ENCODE measurements at places on chromosomes 2 and 18.
A peak's percentile ranks its signal among the peaks of the same experiment; 100 is the strongest.

DNA sequence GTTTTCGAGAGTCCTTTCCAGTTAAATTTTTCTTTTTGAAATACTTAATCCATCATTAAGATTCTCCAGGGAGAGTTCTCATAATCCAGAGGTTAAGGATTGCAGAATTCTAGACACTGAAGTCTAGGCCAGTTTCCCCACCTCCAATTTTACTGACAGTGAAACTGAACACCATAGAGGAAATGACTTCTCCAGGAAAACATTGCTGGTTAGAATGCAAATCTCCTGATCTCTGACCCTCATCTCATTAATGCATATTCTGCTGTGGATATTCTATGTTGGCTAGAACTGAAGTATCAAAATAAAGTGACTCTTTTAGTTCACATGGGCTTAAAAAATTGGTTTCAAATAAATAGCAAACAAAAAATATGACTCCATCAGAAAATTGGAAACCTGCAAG, 105.8 kb upstream of the UGP2 start:
- DNase-seq, result no peak

- DNase-seq, result no peak
Observed at GRCh38 chr2:234761910-234762309, 189.9 kb upstream of the SH3BP4 start.

- no peak for DNase-seq
Observed at GRCh38 chr2:240967681-240968621, 30.5 kb upstream of the SNED1 start.

DNA sequence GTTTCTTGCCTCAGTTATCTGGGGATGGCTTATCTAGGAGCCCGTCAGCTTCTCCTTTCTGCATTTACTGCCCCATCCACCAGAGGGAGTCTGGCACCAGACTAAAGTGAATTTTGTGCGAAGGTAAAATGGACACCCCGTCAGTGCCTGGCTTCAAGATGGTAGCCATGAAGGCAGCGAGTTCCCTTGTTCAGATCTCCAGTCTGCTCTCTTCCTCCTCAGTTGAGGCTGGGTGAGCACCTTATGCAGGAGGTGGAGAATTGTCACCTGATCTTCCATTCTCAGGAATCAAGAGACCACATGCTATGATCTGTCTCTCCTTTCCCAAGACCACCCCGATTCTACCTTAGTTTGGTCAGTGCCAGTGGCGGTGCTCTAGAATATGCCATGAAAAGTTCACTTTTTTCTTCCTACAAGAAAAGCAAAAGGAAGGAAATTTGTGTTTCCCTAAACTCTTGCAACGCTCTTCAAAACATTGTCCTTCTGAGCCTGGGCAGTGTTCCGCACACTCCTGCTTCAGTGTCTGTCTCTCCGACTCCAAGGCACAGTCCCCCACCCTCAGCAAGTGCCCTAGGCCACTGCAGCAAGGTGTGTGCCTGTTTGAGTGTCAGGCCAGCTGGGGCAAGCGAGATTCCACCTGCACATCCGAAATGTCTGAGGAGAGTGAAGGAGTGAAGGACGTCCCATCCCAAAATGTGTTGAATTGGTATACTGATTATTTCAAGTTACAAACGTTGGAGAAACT, 168.6 kb downstream of the SS18 start:
- DNase-seq, result peak; percentile 6

- no peak for DNase-seq
Observed at GRCh38 chr18:2826581-2826980, 20.2 kb upstream of the EMILIN2 start.

- DNase-seq, result no peak
Observed at GRCh38 chr18:13288509-13289133, 70.1 kb downstream of the LDLRAD4 start.

GRCh38 chr2:111148225-111148873, 27.6 kb downstream of the BCL2L11 start:
- DNase-seq, result no peak

- no peak for DNase-seq
Observed at GRCh38 chr2:186349508-186349907, 136.6 kb upstream of the ZC3H15 start.

DNA sequence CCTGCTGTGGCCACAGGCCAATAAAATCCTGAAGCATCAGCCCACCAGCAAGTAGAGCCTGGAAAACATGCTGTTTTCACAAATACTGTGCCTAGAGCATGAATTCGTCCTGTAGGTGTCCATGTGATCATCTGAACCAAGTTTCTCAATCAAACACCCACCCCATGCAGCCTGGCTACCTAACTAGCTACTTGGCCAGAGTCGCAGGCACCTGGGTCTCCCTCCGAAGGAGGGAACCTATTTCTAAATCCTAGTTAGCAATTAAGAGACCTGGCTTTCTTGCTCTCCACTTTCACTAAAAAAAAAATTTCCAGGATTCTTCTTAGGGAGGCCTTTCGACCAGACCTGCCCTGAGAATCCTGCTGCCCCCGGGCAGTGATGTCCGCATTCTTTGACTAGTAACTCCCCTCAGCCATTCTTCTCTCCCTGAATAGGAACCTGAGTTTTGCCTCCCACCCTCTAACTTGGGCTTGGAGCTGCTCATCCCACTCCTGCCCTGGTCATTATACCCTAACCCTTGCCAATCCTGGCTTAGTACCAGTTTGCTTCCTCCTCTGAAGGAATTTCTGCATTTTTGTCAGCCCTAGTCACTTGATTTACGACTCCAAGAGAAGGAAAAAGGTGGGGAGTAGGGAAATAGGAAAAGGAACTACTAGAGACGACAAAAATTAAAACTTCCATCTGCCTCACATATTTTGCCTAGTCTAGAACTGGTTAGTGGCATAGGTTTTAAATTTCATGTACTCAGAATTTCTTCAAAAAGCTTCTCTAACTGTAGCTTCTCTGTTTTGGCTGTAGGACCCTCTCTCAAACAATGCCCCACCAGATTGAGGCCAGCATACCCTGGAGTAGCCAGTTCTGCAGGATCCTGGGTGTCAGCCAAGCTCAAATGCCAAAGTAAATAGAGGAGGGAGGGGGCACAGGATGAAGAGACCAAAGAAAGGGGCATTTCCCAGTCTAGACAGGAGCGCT, 25.4 kb upstream of the TANK start:
- no peak for DNase-seq

GRCh38 chr2:25119263-25119662, 49.1 kb downstream of the POMC start:
- no peak for DNase-seq

DNA sequence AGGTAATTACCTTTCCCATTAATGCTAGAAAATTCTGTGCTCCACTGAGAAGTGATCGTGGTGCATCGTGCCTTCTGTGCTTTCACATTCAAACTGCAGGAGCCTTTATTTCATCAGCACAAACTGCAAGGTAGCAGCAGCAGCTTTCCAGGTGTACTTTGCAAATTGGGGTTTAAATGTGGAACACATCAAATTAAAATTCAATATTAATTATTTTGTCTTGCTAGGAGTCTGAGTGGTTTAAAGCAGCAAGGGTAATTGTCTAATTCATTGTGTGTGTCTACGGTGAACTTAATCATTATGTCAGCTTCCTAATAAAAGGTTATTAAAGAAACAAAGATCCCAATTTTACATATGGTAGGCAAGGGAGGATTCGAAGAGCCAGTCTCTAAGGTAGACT, 180.8 kb upstream of the ATP5MC3 start:
- DNase-seq, result no peak

- peak; percentile 54 for DNase-seq
Observed at GRCh38 chr2:58571181-58571852, 330.2 kb upstream of the FANCL start.

- DNase-seq, result no peak
Observed at GRCh38 chr2:176234156-176234555, 35.1 kb upstream of the MTX2 start.

- DNase-seq, result no peak
Observed at GRCh38 chr2:1552611-1553010, 139.3 kb downstream of the TPO start.

GRCh38 chr2:28979576-28980366, 1.3 kb upstream of the TOGARAM2 start:
- DNase-seq, result no peak

- DNase-seq, result peak; percentile 68
Observed at GRCh38 chr18:63979409-63979920, 9.6 kb downstream of the SERPINB8 start.

GRCh38 chr2:189542145-189542882, 38.3 kb downstream of the SLC40A1 start:
- DNase-seq, result no peak

DNA sequence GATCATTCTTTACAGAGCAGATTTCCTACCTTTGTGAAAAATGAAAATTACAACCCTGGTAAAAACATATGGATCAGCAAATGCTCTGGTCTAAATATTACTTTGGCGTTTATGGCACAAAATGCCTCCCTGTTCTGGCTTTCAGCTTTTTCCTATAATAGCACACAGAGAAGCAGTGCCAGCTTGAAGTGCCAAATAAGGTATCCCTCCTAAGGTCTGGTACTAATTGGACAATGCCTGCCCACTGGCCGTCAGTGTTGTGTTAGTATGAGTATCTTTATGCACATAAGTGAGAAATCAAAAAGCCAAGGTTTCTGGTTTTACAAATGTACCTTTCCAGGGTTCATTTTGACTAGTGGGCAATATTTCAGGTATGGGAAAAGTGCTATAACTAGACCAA, 1293.7 kb upstream of the FAM98A start:
- no peak for DNase-seq

DNA sequence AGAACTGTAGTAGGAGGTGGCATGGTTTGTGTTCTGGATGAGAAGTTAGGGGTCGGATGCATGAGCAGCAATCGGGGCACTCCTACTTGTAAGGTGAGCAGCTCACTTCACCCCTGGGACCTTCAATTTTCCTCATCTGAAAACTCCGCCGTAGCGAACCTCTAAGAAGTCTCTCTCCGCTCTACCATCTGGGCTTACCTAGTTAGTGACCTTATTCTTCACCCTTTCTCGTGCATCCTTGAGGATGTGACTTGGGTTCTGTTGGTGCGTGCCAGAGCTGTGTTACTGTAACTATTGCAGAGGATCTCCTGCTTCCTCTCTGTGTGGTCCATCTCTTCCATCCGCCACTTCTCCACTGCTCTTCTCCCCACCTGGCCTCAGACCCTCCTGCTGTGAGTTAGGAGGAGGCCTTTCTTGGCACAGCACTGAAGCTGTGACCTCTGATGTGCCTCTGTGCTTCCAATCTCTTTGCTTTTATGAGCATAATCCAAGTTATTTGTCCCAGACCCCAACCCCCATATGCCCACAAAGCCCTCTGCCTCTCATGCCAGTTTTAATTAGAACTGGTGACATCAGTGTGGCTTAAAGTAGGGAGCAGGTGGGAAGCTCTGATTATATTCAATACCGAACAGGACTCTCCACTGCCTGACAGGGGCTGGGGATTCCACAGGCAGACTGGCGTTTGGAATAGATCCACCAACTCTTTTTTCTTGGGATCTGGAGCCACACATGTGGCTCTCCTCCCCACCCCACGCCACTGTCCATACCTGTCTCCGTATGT, 178.4 kb downstream of the BCL2 start:
- no peak for DNase-seq
